Iris pigment epithelial cell (primary cell): ENCODE measurements at places on chromosomes 16 and 17.

GRCh38 chr17:66671156-66671555 lies 163.8 kb upstream of the CACNG5 start:
- no peak for DNase-seq

- DNase-seq = no peak
These were observed 608.6 kb upstream of the EEF2KMT start for GRCh38 chr16:5706211-5706610.

DNA sequence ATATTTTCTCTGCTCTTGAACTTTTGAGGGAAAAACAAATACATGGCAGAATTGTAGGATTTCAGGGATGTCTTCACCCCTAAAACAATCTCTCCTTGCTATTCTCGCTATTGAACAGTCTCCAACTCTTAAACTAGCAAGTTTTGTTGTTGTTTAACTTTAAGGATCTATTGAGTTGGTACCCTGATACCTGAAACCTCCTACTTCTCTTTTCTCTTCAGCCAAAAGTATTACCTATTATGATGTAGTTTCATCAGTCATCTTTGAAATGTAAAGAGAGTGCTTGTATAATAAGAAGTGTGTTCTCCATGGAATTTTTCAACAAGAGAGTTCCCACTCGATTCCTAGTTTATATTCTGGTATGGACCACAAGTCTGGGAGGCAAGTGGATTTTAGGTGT lies 211.6 kb upstream of the TBX2 start:
- no peak for DNase-seq

- no peak for DNase-seq
These were observed 29.8 kb upstream of the PLLP start for GRCh38 chr16:57314161-57314785.

DNA sequence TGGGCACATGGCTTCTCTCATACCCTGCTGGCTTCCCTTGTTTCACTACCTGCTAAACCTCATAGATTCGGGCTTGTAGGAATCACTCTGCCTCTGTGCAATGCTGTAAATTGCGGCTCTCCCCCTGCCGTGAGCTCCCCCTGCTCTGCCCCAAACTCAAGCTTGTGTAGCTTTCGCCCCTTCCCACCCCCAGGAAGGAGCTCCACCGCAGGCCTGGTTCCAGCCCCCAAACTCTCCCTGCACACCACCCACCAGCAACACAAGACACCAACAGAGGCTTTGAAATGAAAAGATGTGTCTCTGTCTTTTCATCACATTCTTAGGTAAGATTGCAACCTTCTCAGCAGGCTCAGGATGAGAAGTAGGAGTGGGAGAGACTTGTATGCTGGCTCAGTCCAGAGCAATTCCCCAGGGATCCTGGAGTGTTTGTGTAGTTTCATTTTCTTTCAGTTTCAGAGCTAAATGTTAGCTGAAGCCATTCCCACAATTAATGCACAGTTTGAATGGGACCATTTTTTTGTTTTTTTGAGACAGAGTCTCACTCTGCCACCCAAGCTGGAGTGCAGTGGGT lies 14.2 kb downstream of the CX3CL1 start:
- DNase-seq = no peak

DNA sequence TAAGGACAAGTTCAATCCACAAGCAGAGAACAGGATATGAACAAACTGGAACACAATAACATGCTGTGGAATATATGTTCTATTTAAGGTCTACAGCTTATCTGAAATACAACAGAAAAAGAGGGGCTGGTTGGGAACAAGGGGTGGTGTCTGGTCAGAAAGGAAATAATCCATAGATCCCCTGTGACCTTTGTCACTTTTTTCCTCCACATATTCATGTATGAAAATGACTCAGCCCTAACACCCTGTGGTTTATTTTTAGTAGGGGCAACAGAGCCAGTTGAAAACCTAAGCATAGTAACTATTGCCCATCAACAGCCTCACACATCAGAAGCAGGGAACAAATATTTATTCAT lies 12.3 kb upstream of the SPAG9 start:
- DNase-seq = no peak
